Fibroblast of lung (primary cell): ENCODE measurements at places on chromosomes 5 and 9.
A peak's percentile ranks its signal among the peaks of the same experiment; 100 is the strongest.

- H3K36me3 ChIP-seq = no peaks in the 10 kb centered on the region
- peaks cover 9% of the 10 kb centered on the region for H3K27me3 ChIP-seq
- H3K27ac ChIP-seq = no peak overlapping the region
- H3K4me3 ChIP-seq = no peak overlapping the region
Measured at GRCh38 chr5:171739271-171739670, 46.3 kb upstream of the SMIM23 start.

DNA sequence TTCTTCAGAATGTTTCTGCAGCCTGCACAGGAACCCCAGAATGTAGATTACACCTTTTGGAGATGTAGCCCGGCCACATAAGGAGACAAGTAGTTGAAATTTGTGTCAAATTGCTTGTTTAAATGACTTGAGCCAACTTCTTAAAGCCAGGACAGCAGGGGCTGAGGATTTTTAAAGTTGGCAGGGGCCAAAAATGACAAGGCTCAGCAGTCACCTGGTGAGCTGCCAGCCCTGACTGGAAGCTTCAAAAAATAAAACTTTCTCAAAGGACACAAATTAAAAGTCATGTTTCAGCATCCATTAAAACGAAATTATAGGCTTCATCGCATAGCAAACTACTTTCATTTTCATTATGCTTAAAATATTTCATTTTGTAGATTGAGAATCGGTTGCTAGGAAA lies 340.3 kb upstream of the WWC1 start:
- H3K4me1 ChIP-seq = peaks cover 1% of the 10 kb centered on the region
- H3K36me3 ChIP-seq = no peaks in the 10 kb centered on the region
- no peak overlapping the region for H3K27ac ChIP-seq
- peak; percentile 18 for DNase-seq
- no peaks in the 10 kb centered on the region for H3K27me3 ChIP-seq

GRCh38 chr9:98318834-98319478 lies 63.5 kb upstream of the TBC1D2 start:
- peak; percentile 41 for DNase-seq
- H3K4me1 ChIP-seq = peaks cover 3% of the 10 kb centered on the region
- H3K27ac ChIP-seq = no peak overlapping the region
- H3K4me3 ChIP-seq = no peak overlapping the region
- H3K27me3 ChIP-seq = no peaks in the 10 kb centered on the region

DNA sequence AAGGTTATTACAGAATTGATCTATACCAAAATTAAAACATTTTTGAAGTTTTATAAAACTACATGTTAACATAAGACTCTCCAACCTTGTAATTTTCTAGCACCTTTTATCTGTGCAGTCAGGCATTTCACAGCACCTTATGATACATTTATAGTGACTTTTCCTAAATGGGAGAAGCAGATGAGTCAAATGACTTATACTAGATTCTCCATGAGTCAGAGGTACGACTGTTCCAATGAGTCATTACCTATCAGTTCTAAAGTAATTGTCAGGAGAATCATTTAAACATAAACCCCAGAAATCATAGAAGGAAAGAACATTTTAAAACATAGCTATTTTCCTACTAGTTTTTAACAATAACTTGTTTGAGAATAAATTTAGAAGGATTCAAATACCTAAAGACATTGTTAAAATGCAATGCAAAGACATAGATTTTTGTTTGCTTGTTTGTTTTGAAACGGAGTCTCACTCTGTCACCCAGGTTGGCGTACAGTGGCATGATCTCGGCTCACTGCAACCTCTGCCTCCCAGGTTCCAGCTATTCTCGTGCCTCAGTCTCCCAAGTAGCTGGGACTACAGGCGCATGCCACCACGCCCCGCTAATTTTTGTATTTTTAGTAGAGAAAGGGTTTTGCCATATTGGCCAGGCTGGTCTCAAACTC lies 34.7 kb upstream of the DMXL1 start:
- no peak overlapping the region for H3K4me3 ChIP-seq
- no peaks in the 10 kb centered on the region for H3K36me3 ChIP-seq
- DNase-seq = peak; percentile 85
- no peaks in the 10 kb centered on the region for H3K4me1 ChIP-seq

- peaks cover 2% of the 10 kb centered on the region for H3K4me1 ChIP-seq
- no peak overlapping the region for H3K27ac ChIP-seq
- no peaks in the 10 kb centered on the region for H3K27me3 ChIP-seq
Measured at GRCh38 chr5:52789851-52790250, 2.1 kb downstream of the ITGA1 start.
